SK-N-SH (cell line): ENCODE measurements at places on chromosomes 12 and 14.
A peak's percentile ranks its signal among the peaks of the same experiment; 100 is the strongest.

DNA sequence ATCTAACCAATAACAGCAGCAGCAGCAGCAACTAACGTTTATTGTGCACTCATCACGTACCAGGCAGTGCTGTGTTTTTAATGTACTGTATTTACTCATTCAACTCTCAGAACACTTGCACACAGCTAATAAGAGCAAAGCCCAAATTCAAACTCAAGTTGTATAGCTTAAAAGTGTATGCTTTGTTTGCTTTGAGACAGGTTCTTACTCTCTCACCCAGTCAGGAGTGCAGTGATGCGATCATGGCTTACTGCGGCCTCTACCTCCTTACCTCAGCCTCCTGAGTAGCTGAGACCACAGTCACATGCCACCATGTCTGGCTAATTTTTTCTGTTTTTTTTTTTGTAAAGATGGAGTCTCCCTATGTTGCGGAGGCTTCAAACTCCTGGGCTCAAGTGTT lies 105.4 kb downstream of the PAPLN start:
- no peak overlapping the region for H3K4me3 ChIP-seq
- H3K4me1 ChIP-seq, result peaks cover 6% of the 10 kb centered on the region; the same call in 1 of the 2 replicates
- no peaks in the 10 kb centered on the region for H3K27me3 ChIP-seq
- no peaks in the 10 kb centered on the region for H3K36me3 ChIP-seq
- no peak for DNase-seq

GRCh38 chr12:127107744-127108143 lies 1159.2 kb upstream of the TMEM132C start:
- H3K4me3 ChIP-seq, result no peak overlapping the region
- H3K27me3 ChIP-seq, result no peaks in the 10 kb centered on the region
- no peak for DNase-seq
- no peaks in the 10 kb centered on the region for H3K36me3 ChIP-seq

GRCh38 chr14:101216366-101217079 lies 313.0 kb upstream of the RTL1 start:
- no peaks in the 10 kb centered on the region for H3K27me3 ChIP-seq
- H3K27ac ChIP-seq, result no peak overlapping the region
- no peak overlapping the region for H3K4me3 ChIP-seq
- H3K36me3 ChIP-seq, result no peaks in the 10 kb centered on the region
- DNase-seq, result no peak

DNA sequence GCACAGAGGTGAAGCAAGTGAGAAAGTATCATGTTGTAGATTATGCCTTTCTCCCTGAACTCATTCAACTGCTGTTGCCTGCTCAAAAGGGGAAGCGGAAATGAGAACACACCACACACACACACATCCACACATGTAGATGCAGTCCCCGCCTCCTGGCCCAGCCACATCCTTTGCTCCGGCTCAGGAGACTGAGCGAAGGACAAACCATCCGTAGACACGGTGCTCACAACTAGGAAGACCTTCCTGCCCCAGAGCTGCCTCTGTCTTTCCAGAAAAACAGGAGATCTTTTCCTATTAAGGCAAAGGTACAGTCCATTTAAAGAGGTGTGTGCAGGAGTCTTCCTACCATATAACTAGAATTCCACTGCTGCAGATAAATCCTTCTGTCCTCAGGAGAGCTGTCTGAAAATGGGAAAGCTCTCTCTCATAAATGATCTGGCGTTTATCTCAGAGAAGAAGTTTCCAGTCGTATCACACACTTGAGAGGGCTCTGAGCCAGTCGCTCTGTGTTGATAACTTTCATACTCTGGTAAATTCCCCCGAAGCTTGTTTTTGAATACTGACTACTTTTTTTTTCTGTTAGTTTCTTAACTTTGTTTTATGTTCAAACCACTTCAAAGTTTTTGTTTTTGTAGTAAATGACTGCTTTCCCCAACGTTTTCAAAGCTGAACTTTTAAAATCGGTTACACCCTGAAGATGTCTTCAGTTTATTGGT lies at the start of gene TESPA1:
TSS of gene TESPA1 (minus strand) at position 105 of the 719 bp plus-strand sequence. CDS start 10,200 bp downstream, outside the sequence.
- no peaks in the 10 kb centered on the region for H3K4me1 ChIP-seq
- DNase-seq, result no peak
- H3K27ac ChIP-seq, result no peak within 1 kb of the TSS
- H3K27me3 ChIP-seq, result no peaks in the 10 kb centered on the region; the same call in 1 of the 2 replicates
- H3K4me3 ChIP-seq, result no peak within 1 kb of the TSS

DNA sequence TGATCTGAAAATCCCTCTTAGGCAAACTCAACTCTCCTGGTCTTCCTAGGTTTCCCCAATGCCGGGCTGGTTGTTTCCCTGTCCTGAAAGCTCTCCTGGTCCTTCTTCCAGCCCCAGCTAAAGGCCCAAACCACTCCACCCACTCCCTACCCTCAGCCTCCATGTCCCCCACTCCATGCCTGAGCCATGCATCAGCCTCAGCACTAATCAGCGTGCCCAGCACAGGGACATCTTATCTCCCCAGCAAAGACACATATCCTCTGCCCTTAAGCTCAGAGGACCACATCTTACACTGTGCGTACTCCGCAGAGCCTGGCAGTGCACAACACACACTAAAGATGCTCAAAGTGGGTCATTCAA lies 25.9 kb downstream of the ACTN1 start:
- peak overlapping the region; percentile 96 for H3K27ac ChIP-seq
- no peaks in the 10 kb centered on the region for H3K27me3 ChIP-seq
- no peak for DNase-seq
- H3K36me3 ChIP-seq, result peaks cover 8% of the 10 kb centered on the region; the same call in 1 of the 2 replicates
- peaks cover 89% of the 10 kb centered on the region for H3K4me1 ChIP-seq

- no peaks in the 10 kb centered on the region for H3K36me3 ChIP-seq
- no peak for DNase-seq
- H3K27ac ChIP-seq, result no peak overlapping the region
- peaks cover 13% of the 10 kb centered on the region for H3K4me1 ChIP-seq
- H3K27me3 ChIP-seq, result 0 out of 2 replicates have a peak, but pooled peaks cover 8% of the 10 kb centered on the region
- no peak overlapping the region for H3K4me3 ChIP-seq
These were observed 37.0 kb upstream of the TMX1 start for GRCh38 chr14:51202914-51203665.
